ENCODE measurements at places on chromosomes 7 and 10.

- DNase-seq: no peak
Measured at GRCh38 chr10:109831846-109832245, 91.5 kb downstream of the XPNPEP1 start.

DNA sequence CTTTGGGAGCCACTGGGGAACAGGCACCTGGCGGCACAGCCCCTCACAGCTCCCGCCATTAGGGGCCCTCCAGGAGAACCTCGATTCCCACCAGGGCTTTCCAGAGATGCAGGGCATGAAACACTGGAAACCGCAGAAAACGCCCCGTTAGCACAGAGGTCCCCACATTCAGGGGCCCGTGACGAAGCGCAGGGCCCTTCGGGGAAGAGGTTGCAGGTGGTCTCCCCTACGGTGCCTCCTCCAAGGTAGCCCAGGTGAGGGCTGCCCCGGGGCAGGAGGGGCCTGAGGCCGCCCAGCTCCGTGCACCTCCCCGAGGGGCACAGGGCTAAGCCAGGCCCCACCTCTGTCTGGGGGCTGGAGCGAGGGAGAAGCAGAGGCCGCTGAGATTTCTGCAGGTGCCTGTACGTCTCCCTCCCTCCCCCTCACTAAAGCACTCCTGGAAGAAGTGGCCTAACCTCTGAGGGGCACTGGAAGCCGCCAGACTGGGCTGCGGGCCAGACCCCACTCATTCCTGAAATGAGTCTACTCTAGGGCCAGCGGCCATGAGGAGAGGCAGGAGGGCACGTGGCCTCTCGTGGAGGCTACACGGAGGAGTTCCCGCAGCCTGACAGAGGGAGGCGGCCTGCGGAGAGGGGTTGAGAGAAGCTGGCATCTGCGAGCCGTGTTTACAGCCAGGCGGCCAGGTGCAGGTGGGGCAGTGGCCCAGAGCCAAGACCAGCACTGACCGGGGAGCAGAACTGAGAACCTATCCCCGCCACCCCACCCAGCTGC is 6.9 kb downstream of the PDGFA start:
- DNase-seq: no peak

- peak; percentile 24 for DNase-seq
Measured at GRCh38 chr10:101956117-101956516, 99.9 kb downstream of the ARMH3 start.

GRCh38 chr7:16982640-16983350 is 101.0 kb upstream of the AGR3 start:
- DNase-seq: peak; percentile 77

- DNase-seq: no peak
Measured at GRCh38 chr7:106073701-106074100, 38.4 kb downstream of the SYPL1 start.

DNA sequence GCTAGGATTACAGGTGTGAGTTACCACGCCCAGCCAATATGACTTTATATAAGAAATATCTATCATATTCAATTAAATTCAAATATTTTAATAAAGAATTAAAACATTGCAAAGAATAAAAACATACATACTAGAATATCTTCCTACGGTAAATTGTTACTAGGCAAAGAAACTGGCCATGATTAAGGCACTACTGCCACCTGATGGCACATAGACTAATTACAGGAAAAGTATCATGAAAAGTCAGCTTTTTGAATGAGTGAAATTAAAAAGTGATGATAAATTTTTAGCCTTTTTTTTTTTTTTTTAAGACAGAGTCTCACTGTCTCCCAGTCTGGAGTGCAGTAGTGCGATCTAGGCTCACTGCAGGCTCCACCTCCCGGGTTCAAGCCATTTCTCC is 30.9 kb downstream of the MRPS33 start:
- no peak for DNase-seq

DNA sequence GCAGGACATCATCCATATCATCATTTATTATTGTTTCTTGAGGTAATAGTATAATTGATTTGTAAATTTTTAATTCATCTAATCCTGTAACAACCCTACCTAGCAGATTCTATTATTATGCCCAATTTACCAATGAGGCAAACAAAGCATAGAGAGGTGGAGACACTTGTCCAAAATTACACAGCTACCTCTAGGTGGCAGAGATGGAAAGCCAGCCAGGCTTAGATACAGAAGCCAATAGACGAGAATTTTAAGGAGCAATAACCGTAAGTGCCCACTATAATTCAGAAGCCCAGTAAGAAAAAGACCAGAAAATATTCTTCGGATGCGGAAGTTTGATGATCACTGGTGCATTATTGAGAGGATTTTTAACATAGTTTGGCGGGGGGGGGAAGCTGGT is 54.0 kb downstream of the ANK3 start:
- peak; percentile 44 for DNase-seq

DNA sequence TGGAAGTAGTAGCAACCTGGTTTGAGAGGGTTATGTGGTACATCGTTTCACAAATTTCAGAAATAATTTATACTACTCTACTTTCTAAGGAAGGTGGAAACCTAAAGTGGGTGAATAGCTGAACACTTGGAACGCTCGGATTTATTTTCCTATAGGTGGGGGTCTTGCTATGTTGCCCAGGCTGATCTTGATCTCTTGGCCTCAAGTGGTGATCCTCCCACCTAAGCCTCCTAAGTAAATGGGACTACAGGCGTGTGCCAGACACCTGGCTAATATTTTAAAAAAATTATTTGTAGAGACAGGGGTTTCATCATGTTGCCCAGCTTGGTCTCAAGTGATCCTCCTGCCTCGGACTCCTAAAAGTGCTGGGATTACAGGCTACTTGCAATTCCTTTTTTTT is 6.7 kb upstream of the KMT2E start:
- DNase-seq: no peak

DNA sequence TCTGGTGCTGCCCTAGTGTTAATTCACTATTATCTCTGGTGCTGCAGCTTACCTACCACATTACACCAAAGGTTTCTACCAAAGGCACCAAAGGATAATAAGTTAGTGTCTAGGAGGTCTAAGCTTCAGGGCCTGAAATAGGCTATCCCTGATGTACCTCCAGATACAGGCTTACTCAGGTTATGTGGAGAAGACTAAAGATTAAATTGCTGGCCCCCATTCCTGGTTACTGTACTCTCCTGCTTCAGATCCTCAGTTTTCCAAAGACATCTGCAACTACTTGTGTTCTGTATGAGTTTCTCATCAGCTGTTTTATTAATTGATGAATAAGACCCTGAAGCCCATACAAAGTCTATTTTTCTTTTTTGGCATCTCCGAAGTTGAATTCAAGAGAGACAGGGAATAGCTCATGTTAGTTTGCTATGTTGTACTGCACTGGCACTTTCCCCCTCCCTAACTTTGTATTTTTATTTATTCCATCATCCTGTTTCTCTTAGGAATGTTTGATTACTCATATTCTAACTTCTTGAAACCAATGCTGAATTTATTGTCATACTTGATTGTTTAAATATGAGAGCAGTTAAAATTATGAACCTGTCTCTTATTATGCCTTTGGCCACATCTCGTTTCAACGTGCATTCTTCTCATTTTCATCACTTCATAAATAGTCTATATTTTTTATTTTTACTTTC is 85.9 kb downstream of the PON1 start:
- no peak for DNase-seq
